Smooth muscle cell of bladder (primary cell): ENCODE measurements at places on chromosomes 5 and 9. TPM values are rescaled to one million over a fixed set of nuclear protein-coding genes. Genes with fewer than 3 reads are reported as not detected.

The PCDHA12 gene
- under 0.01 and 0.09 TPM in 2 replicates for total RNA-seq

The TSC1 gene
- total RNA-seq: 26.5 and 34.3 TPM in 2 replicates

The CTSV gene
- total RNA-seq: 0.28 and 0.37 TPM in 2 replicates

The ADAMTS12 gene
- total RNA-seq: 29.9 and 34.2 TPM in 2 replicates

The PPP3R2 gene
- total RNA-seq: not detected in 2 replicates

The BHMT gene
- total RNA-seq: not detected in 2 replicates

The CCL27 gene
- total RNA-seq: not detected in 2 replicates

The NME5 gene
- total RNA-seq: 1.6 and 2.1 TPM in 2 replicates

The SLC36A1 gene
- 4.3 TPM in 2 replicates for total RNA-seq

The MRRF gene
- 30.1 and 34.7 TPM in 2 replicates for total RNA-seq

The ANKRD18A gene
- not detected in 2 replicates for total RNA-seq

The PCDHGA1 gene
- 1.1 TPM in 2 replicates for total RNA-seq

The C7 gene
- 1.1 and 4.0 TPM in 2 replicates for total RNA-seq

The PCDHGA3 gene
- 0.85 and 1.4 TPM in 2 replicates for total RNA-seq

The TNFSF8 gene
- total RNA-seq: not detected in 2 replicates

The GPRIN1 gene
- 1.1 and 1.3 TPM in 2 replicates for total RNA-seq

The UHRF2 gene
- total RNA-seq: 39.7 and 46.5 TPM in 2 replicates

The CDX1 gene
- under 0.01 and 0.09 TPM in 2 replicates for total RNA-seq

The PCDH1 gene
- 0.55 and 1.00 TPM in 2 replicates for total RNA-seq

The TMEM232 gene
- total RNA-seq: 2.8 and 3.4 TPM in 2 replicates

The ARL10 gene
- total RNA-seq: 4.7 and 9.5 TPM in 2 replicates

The STK32A gene
- total RNA-seq: 0.71 and 1.3 TPM in 2 replicates

The OR1J2 gene
- 0.14 TPM in 1 of 2 replicates, not detected in the other for total RNA-seq

The EGFLAM gene
- total RNA-seq: 2.7 and 4.7 TPM in 2 replicates

The UGT3A1 gene
- total RNA-seq: not detected in 2 replicates

The PFDN1 gene
- 28.9 and 32.0 TPM in 2 replicates for total RNA-seq

The CMYA5 gene
- 1.3 and 3.0 TPM in 2 replicates for total RNA-seq

The PLGRKT gene
- total RNA-seq: 9.7 and 12.4 TPM in 2 replicates

The WNT8A gene
- total RNA-seq: not detected in 2 replicates
